Upper lobe of right lung (tissue), 1 donor: ENCODE measurements at places on chromosomes 2 and 18. TPM values are rescaled to one million over a fixed set of nuclear protein-coding genes. Genes with fewer than 3 reads are reported as not detected.

DNA sequence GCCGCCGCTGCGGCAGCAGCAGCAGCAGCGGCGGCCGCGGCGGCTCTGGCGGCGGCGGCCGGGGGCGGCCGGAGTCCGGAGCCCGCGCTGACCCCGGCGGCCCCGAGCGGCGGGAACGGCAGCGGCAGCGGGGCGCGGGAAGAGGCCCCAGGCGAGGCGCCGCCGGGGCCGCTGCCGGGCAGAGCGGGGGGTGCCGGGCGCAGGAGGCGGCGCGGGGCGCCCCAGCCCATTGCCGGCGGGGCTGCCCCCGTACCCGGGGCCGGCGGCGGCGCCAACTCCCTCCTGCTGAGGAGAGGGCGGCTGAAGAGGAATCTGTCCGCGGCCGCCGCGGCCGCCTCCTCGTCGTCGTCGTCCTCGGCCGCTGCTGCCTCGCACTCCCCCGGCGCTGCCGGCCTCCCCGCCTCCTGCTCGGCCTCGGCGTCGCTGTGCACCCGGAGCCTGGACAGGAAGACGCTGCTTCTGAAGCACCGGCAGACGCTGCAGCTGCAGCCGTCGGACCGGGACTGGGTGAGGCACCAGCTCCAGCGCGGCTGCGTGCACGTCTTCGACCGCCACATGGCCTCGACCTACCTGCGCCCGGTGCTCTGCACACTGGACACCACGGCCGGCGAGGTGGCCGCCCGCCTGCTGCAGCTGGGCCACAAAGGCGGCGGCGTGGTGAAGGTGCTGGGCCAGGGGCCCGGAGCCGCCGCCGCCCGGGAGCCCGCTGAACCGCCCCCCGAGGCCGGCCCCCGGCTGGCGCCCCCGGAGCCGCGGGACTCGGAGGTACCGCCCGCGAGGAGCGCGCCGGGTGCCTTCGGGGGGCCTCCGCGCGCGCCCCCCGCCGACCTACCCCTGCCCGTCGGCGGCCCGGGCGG lies 646 bp downstream of the PHLPP1 start:
- peak; percentile 85 for DNase-seq
- peak overlapping the region; percentile 69 for H3K4me3 ChIP-seq
- no peaks in the 10 kb centered on the region for H3K27me3 ChIP-seq
- peak overlapping the region; percentile 86 for H3K27ac ChIP-seq

- H3K27me3 ChIP-seq = no peaks in the 10 kb centered on the region
- H3K4me3 ChIP-seq = no peak overlapping the region
- DNase-seq = no peak
- H3K27ac ChIP-seq = no peak overlapping the region
- H3K36me3 ChIP-seq = peaks cover 17% of the 10 kb centered on the region
These were observed 87.6 kb downstream of the SPATS2L start for GRCh38 chr2:200394045-200394444.

DNA sequence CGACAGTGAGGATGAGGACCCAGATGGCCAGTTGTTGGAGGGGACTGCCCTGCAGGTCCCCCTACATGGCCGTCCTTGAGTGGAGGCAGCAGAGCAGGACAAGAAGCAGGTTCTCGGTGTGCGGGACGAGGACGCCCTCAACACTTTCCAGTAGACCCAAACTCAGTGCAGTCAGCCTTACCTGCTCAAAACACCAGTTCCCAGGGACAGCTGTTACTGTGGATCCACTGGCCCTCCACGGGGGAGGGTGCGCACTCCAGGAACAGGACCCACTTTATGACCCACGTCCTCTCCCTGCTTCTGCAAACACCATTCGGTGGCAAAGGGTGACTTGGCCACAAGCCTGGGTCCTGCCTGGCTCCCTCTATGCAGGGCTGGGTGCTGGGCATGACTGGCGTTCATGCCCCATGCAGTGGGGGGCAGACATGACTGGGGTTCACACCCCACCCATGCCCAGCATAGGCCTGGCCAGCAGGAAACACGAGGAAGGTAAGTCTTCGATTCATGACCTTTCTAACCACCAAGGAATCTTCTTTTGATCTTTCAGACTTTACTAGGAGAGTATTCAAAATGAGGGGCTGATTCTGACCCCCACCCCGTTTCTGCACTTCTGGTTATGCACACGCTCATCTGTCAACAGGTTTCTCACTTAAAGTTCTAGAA lies 233.7 kb downstream of the HDAC4 start:
- no peaks in the 10 kb centered on the region for H3K27me3 ChIP-seq
- peak; percentile 57 for DNase-seq
- H3K36me3 ChIP-seq = peaks cover 34% of the 10 kb centered on the region
- no peak overlapping the region for H3K27ac ChIP-seq
- peaks cover 14% of the 10 kb centered on the region for H3K4me1 ChIP-seq

Gene OXER1
- 1.1 TPM for total RNA-seq

Gene SCG2
- 0.61 TPM for total RNA-seq
